ENCODE measurements at places on chromosomes 3 and 15. TPM values are rescaled to one million over a fixed set of nuclear protein-coding genes. Genes with fewer than 3 reads are reported as not detected.

The CILP gene
- not detected for total RNA-seq

GRCh38 chr15:66220601-66221000, 32.9 kb downstream of the MEGF11 start:
- no peak overlapping the region for H3K4me3 ChIP-seq
- no peaks in the 10 kb centered on the region for H3K4me1 ChIP-seq
- no peak for DNase-seq
- peaks cover 5% of the 10 kb centered on the region for H3K27me3 ChIP-seq

DNA sequence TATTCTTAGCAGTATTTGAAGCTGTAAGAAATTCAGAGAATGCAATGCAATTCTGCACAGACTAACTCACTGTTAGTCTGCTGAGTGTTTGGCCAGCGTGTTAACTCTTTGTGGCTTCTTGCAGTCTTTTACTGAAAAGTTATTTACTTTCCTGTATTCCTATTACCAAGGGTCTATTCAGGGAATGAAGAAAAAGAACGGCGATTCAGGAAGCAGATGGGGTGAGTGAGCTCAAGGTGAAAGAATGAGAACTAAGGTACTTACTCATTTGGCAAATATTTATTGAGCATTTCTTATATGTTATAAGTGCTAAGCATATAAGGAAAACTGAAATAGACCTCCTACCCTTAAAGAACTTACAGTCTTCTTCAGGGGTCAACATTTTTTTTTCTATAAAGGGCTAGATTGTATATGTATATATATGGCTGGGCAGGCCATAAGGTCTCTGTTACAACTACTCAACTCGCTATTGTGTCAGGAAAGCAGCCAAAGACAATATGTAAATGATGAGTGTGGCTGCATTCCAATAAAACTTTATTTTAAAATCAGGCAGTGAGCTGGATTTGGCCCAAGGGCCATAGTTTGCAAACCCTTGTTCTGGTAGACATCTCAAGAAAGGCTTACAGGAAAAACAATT, 271.9 kb upstream of the GADL1 start:
- no peak overlapping the region for H3K27ac ChIP-seq
- no peaks in the 10 kb centered on the region for H3K27me3 ChIP-seq
- no peaks in the 10 kb centered on the region for H3K4me1 ChIP-seq
- H3K36me3 ChIP-seq = no peaks in the 10 kb centered on the region
- no peak for DNase-seq

DNA sequence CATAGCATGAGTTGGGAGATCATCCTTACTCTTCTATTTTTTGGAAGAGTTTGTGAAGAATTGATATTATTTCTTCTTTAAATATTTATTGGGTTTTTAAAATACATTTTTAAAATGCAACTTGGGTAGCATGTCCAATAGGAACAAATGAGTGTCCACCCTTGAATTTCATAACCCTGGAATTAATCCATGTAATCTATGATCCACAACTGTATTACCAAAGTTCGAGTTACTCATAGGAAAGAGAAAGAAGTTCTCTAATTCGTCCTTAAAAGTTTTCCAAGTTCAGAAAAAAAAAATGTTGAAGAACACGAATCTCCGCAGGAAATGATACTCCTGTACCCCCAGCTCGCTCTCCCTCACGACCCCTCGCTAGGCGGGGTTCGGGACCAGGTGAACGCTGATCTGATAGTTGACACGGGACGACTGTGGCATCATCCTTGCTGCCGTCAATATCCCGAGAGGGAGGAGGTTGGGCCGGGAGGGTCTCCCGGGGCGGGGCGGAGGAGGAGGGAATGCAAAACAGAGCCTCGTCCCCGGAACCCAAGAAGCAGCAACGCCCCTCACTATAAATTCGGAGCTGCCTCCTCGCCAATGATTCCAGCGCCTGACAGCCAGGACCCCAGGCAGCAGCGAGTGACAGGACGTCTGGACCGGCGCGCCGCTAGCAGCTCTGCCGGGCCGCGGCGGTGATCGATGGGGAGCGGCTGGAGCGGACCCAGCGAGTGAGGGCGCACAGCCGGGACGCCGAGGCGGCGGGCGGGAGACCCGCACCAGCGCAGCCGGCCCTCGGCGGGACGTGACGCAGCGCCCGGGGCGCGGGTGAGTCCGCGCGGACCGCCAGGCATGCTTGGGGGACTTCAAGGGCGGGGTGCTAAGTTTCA, at the start of gene AGTR1:
Gene AGTR1 (plus strand): TSS at position 598 of the 884 bp plus-strand sequence. CDS start 43,133 bp downstream, outside the sequence.
- H3K4me3 ChIP-seq = no peak within 1 kb of the TSS
- H3K27ac ChIP-seq = no peak within 1 kb of the TSS
- H3K4me1 ChIP-seq = no peaks in the 10 kb centered on the region

DNA sequence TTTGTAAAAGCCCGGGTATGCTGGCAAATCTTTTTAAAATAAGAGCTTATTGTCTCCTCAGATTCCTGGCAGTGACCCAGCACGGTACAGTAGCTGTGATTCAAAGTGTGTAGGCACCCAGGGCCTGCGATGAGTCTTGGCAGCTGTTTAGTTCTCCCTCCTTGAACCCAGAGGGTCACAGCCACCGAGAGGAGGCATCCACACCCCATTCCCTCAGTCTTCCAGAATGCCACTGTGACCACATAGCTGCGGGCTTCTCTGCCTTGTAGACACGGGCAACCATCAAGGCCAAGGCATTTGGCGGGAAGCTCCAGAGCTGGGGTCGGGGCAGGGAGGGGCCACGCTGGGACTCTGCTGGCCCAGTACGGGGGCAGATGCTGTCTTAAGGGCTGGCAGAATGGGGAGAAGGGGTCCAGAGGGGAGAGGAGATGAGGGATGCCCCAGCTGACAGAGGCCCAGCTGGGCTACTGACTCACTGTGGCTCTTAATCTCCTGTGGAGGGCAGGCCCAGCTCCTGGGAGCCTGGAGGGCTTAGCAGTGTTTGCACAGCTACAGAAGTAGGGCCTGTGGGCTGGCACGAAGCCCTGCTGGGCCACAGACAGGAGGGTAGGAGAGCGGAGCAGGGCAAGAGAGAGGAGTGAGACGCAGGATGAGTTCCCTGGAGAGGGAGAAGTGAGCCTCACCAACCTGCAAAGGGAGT, 68.8 kb upstream of the DLG1 start:
- H3K27me3 ChIP-seq = peaks cover 11% of the 10 kb centered on the region
- no peak overlapping the region for H3K4me3 ChIP-seq
- no peaks in the 10 kb centered on the region for H3K4me1 ChIP-seq
- no peak overlapping the region for H3K27ac ChIP-seq

DNA sequence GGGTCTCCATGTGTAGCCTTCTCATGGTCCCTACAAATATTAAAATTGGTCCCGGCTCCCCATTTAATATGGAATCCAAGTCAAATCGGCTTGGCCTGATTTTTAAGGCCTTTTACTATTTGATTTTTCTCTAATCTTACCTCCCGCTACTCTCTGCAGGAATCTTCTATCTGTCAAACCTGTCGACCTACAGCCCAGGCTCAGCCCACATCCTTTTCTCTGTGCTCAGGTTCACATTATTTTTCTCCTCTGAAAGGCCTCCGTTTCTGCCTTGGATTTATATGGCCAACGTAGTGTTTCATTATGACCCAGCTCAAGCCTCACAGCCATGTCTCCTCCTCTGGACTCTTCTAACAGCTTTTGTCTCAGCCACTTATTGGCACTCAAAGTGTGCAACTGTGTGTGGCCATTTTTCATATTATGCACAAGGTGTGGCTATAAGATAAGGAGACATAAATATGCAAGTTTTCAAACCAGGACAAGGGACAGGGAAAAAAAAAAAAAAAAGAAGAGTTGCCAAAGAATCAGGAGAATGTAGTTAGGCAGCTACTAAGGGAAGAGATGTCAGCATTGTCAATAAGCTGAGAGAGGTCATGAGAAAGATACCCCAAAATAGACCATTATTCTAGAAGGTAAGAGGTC, 2.1 kb upstream of the GLCE start:
- no peak overlapping the region for H3K27ac ChIP-seq
- peaks cover 9% of the 10 kb centered on the region for H3K4me1 ChIP-seq
- H3K36me3 ChIP-seq = no peaks in the 10 kb centered on the region
- H3K27me3 ChIP-seq = peaks cover 10% of the 10 kb centered on the region
- H3K4me3 ChIP-seq = no peak overlapping the region

DNA sequence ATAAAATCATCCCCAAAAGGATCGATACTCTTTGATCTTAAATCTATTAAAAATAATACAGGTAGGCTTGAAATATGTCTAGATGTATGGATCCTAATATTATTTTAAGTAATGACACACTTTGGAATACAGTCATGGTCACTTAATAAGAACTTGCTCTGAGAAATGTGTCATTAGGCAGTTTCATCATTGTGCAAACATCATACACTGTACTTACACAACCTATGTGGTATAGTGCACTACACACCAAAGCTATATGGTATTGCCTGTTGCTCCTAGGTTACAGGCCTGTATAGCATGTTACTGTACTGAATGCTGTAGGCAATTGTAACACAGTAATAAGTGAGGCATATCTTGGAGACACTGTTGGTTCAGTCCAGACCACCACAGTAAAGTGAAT, 307.1 kb downstream of the RAP2B start:
- H3K27ac ChIP-seq = no peak overlapping the region
- H3K4me3 ChIP-seq = no peak overlapping the region
- DNase-seq = no peak
- H3K36me3 ChIP-seq = no peaks in the 10 kb centered on the region
- no peaks in the 10 kb centered on the region for H3K27me3 ChIP-seq
- H3K4me1 ChIP-seq = peaks cover 8% of the 10 kb centered on the region

DNA sequence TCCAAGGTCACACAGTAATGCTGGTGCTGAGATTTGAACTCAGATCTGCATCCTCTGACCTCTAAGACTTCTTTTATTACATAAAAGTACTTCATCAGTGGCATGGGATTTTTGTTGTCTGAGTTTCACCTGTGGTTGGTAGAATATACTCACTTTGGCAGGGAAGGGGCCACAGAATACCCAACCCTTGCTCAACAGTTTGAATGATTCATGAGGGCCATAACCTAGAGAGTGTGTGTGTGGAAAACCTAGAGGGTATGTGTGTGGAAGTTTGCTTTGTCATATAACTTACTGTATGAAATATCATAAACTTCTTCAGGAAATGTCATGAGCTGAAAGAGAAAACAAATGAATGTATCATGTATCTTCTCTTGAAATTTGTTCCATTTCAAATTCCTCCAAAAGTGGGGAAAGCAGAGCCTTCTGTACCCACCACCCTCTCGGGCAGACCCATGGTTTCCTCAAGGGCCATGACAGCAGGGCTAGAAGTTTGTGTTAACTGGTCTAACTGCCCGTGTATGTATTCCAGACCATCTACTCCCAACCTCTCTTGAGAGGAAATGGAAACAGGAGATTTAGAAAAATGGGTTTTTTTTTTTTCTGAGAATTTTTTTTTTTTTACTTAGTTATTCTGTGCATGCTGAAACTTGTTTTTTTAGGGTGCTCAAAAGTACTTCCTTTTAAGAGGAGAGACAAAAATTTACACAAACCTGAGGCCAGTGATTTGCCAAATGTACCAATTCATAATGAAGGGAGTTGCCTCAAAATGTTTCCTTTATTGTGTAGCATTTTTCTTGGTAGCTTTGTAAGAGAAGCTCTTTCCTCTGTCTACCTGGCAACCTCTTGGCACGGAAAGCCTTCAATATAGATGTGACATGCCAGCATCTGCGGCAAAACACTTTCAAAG, 127.0 kb downstream of the TPRG1 start:
- H3K4me1 ChIP-seq = peaks cover 13% of the 10 kb centered on the region
- H3K27me3 ChIP-seq = peaks cover 1% of the 10 kb centered on the region

GRCh38 chr3:243356-243725, 46.8 kb downstream of the CHL1 start:
- H3K36me3 ChIP-seq = no peaks in the 10 kb centered on the region
- no peak overlapping the region for H3K4me3 ChIP-seq
- no peaks in the 10 kb centered on the region for H3K4me1 ChIP-seq
- H3K27me3 ChIP-seq = no peaks in the 10 kb centered on the region

DNA sequence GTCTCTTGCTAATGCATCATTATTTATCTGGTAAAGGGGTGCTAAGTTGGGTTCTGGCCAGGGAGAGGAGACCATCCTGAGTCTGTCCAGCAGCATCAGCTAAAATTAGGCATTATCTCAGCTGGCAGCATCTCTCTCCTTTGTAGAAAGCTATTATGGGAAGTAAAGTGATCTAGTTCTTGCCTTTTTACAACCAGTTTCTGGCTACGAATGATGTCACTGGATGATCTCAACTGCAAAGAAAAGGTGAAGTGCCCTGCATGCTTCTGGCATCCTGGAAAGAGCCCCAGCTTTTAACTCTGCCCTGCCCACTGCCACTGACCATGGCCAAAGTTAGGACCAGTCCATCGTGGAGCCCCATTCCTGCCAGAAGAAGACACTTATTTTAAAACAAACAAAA, 37.1 kb upstream of the IL12A start:
- no peaks in the 10 kb centered on the region for H3K36me3 ChIP-seq
- no peak overlapping the region for H3K27ac ChIP-seq
- DNase-seq = no peak
- no peaks in the 10 kb centered on the region for H3K4me1 ChIP-seq
- H3K4me3 ChIP-seq = no peak overlapping the region

The MORC1 gene
- total RNA-seq = not detected

The CRABP1 gene
- total RNA-seq = not detected

The LYZL4 gene
- not detected for total RNA-seq

GRCh38 chr3:21795152-21795837, 44.3 kb upstream of the ZNF385D start:
- no peak for DNase-seq
- H3K27ac ChIP-seq = no peak overlapping the region
- H3K4me1 ChIP-seq = no peaks in the 10 kb centered on the region
- H3K4me3 ChIP-seq = no peak overlapping the region

GRCh38 chr15:70589221-70589620, 174.1 kb downstream of the UACA start:
- no peak overlapping the region for H3K27ac ChIP-seq
- H3K4me1 ChIP-seq = peaks cover 19% of the 10 kb centered on the region
- DNase-seq = no peak
- peaks cover 3% of the 10 kb centered on the region for H3K36me3 ChIP-seq

GRCh38 chr3:93861017-93861416, 112.7 kb downstream of the PROS1 start:
- no peaks in the 10 kb centered on the region for H3K36me3 ChIP-seq
- no peak for DNase-seq
- H3K4me3 ChIP-seq = no peak overlapping the region
- no peak overlapping the region for H3K27ac ChIP-seq
- H3K4me1 ChIP-seq = no peaks in the 10 kb centered on the region

DNA sequence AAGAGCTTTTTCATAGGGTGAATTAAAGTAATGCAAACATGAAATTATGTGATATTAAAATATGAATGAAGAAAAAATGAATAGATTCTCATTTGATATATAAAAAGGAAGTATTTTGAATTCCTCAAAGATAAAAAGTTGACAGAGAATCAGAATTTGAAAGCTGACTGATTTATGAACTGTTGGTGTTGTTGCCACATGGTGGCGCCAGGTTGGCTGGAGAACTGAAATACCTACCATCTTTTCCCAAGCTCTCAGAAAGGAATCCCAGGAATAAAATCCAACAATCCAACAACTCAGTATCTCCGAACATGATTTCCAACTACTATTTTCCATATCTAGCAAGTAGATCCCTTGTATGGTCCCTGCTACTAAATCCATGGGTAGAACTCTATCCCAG, 3.1 kb downstream of the MYRIP start:
- no peak overlapping the region for H3K4me3 ChIP-seq
- no peak overlapping the region for H3K27ac ChIP-seq
- no peak for DNase-seq
- H3K4me1 ChIP-seq = peaks cover 14% of the 10 kb centered on the region
- H3K36me3 ChIP-seq = no peaks in the 10 kb centered on the region

The CNTN3 gene
- not detected for total RNA-seq

The ANP32A gene
- total RNA-seq = 190 TPM

GRCh38 chr3:111681661-111682426, 86.7 kb upstream of the ZBED2 start:
- peaks cover 48% of the 10 kb centered on the region for H3K4me1 ChIP-seq
- H3K4me3 ChIP-seq = no peak overlapping the region
- peaks cover under 1% of the 10 kb centered on the region for H3K36me3 ChIP-seq
- no peak for DNase-seq

GRCh38 chr15:94075349-94075748, 156.0 kb upstream of the MCTP2 start:
- no peaks in the 10 kb centered on the region for H3K36me3 ChIP-seq
- no peak overlapping the region for H3K4me3 ChIP-seq
- no peak for DNase-seq

The CYP1A1 gene
- total RNA-seq = 1.1 TPM

The BUB1B gene
- 88.8 TPM for total RNA-seq
